Activated CD4-positive, alpha-beta T cell treated with anti-CD3 and anti-CD28 coated beads for 24 hours (primary cell): ENCODE measurements at places on chromosomes 7 and 10.

DNA sequence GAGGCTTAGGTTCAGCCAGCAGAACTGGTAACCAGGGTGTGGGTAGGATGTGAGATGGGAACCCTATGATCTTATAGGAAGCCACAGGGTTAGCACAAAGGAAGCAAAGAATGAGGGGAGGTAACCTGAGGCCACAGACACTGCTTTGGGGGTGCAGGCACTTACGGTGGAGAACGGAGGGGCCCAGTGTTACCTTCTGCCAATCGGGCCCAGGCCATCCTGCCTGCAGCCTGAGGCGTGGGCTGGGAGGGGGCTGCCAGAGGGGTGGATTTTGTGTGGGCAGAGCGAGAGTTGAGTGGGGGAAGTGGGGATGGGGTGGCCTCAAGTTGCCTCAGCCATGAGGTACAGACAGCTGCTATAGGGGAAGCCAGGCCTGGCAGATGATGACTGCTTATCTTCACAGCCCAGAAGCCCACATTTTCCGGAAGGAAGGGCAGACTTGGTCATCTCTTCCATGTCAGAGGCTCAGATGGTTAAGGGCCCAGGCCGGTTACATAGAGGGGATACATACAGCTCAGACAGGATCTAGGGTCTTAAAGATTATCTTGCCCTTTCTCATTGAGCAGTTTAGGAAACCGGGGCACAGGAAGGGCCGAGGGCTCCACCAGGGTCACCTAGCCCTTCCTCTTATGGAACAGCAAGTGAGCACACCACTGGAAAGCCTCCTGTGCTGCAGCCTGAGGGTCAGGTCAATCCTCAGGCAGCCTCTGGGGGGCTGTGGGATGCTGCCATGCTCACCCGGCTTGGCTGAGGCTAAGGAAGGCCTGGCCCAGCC is 24.4 kb upstream of the VSIR start:
- no peak for DNase-seq

GRCh38 chr10:31025142-31025541 is 6.5 kb downstream of the ZNF438 start:
- no peak for DNase-seq

DNA sequence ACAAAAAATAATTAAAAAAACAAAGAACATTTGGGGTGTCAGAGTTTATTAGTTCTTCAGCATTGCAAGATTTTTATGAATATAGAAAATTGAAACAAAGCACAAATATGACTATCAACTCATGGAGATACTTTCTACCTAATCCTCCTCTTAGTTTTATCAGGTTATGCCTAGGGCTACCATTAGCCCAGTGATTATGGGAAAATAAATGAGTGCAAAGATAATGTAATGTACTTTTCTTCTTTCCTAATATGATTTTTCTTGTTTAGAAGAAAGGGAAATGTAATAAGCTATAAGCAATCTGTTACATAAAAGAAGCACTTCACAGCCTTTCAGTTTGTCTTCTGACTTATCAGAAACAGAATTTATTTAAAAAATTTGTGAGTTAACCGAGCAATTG is 676.8 kb downstream of the SORCS1 start:
- no peak for DNase-seq

GRCh38 chr10:73060738-73061635 is 35.7 kb downstream of the P4HA1 start:
- DNase-seq: no peak
